Stimulated activated CD8-positive, alpha-beta memory T cell treated with anti-CD3 and anti-CD28 coated beads, Interleukin-4, amount 100 ng/mL, for 48 hours (primary cell): ENCODE measurements at places on chromosomes 4 and X.
A peak's percentile ranks its signal among the peaks of the same experiment; 100 is the strongest.

DNA sequence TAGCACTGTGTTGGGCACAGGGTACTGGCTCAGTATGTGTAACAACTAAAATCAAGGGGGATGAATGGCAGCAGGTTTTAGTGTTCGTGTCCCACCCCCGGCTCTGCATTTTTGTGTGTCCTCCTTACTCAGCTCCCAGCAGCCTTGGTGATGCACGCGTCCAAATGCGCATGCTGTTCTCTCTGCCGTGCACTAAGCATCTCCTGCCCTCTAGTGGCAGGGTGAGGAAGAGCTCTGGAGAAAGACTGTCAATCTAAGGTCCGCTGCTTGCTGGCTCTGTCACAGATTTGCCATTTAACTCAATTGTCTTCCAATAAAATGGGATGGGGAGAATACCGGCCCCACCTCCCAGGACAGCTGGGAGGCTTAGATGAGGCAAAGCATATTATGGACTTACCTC, 61.4 kb downstream of the WFS1 start:
- DNase-seq = peak; percentile 48

GRCh38 chrX:130825525-130825924, 77.5 kb downstream of the ENOX2 start:
- no peak for DNase-seq

GRCh38 chr4:38752941-38753806, 29.6 kb downstream of the TLR10 start:
- no peak for DNase-seq

DNA sequence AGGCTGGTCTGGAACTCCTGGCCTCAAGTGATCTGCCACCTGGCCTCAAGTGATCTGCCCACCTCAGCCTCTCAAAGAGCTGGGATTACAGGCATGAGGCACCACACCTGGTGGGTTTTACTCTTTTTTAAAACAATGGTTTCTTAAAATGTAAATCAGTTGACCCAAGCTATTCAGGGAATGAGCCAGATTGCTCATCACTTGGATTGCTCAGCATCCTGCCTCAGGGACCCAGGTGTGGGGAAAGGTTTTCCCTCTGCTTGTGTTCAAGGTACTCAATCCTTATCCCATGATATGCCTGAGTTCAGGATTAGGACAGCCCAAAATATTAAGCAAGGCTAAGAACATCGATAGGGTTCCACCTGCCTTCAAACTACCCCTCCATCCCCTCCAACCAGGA, 67.4 kb downstream of the CHRNA9 start:
- no peak for DNase-seq

- DNase-seq = no peak
These were observed 1477.2 kb upstream of the TENM3 start for GRCh38 chr4:180766045-180766444.

DNA sequence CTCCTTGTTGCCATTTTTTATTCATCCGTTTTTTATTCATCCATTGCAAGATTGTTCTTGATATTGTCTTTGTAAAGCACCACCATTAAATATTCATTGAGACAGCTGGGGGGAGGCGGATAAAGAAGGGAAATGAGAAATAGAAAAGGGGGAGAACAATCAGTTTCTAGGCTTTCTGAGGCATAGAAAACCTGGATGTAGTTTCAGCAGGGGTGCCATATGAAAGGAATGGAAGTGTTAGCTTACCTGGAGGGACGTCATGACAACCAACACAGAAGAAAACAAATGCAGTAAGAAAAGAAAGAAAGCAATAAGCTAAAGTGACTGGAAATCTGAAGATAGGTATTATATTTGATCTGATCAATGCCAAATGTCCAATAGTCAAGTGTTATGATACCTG, 276.1 kb downstream of the GASK1B start:
- no peak for DNase-seq

GRCh38 chr4:47251348-47252135, 212.0 kb downstream of the COMMD8 start:
- DNase-seq = no peak

- no peak for DNase-seq
These were observed 108.3 kb upstream of the ARSJ start for GRCh38 chr4:114087596-114088230.

DNA sequence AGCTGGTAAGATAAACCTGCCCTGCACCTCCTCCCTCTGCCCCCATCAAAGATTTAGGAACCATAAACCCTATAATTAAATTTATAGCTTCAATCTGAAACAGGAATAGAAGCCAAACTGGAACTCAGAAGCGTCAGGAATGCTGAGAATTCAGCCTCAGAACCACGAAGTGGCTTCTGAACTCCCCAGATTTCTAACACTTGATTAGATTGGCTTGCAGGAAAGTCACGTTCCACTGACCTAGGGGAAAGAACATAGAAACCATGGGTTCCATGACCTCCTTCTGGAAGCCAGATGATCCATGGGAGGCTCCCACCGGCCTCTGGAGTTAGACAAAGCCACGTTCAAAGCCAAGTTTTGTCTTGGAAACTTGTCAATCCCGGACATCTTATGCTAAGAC, 356.5 kb downstream of the MID1IP1 start:
- no peak for DNase-seq

DNA sequence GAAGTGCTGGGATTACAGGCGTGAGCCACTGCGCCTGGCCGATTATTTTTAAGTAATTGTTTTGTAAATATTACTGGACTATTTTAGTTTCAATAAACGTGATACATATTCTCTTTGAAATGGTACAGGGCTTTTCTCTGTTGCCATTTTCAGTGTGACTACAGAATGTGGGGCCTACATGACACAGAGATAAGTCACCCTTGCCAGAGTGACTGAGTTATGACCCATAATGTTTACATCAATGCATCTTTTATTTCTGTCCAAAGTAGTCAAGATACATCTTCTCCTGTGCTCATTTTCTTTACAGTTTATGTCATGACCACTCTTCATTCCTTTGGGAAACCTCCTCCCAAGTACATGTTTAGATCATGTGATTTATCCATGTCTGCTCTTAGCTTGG, 88.3 kb upstream of the GC start:
- DNase-seq = no peak

- no peak for DNase-seq
These were observed 36.3 kb upstream of the GRPR start for GRCh38 chrX:16087076-16087475.

DNA sequence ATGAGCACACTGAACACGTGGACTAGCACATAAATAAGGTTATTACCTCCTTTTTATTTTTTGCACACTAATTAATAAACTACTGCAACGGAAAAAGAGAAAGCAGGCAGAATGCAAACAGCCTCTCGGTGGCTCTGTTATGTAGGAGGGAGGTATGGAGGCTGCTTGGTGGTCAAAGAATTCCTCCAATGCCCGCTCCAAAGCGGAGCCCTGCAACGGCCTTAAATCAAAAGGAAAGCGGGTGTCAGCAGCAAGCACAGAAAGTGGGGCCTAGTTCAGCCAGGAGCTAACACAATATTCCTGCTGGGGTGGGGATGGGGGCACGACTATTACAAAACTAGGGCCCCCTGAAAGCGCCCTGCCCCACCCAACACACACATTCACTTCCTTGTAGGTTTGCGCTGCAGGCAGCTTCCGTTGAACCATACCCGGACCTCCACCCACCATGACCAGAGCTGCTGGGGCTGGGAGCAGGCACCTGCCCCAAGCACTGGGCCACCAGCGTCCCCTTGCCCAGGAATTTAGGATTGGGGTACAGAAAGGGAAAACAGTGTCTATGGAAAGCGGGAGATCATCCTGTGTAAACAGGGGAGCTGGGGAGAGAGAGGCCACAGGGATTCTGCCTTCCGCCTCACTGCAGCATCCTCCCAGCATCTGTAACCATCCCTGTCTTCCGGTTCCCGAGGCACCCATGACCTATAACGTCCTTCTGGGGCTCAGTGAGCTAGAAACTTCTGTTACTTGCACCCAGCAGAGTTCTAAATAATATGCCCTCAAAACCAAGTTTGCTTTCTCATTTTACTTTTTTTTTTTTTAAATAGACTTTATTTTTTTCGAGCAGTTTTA, 57.1 kb upstream of the DDX3X start:
- no peak for DNase-seq

- no peak for DNase-seq
These were observed 49.2 kb downstream of the GPC4 start for GRCh38 chrX:133365871-133366611.

GRCh38 chr4:128863312-128864075, 54.0 kb downstream of the JADE1 start:
- peak; percentile 79 for DNase-seq

GRCh38 chr4:158159718-158160094, 13.1 kb downstream of the GASK1B start:
- no peak for DNase-seq

DNA sequence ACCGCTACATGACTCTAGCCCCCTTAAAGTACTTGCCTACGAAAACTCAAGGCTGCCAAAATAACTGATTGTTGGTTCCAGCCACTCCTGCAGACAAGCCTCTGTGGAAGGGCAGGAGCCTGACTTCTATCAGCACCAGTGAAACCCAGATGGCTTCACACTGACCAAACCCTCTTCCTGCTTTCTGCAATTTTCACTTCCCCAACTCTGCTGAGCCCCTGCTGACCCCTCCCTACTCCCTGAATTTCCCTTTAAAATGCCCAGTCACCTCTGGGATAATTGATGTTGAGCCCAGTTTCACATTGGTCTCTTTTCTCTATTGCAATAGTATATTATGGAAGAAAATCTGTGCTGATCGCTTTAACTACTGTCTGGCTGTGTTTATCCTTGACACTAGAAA, 61.6 kb upstream of the STS start:
- DNase-seq = no peak

GRCh38 chrX:30513284-30513683, 64.3 kb downstream of the TASL start:
- DNase-seq = no peak

DNA sequence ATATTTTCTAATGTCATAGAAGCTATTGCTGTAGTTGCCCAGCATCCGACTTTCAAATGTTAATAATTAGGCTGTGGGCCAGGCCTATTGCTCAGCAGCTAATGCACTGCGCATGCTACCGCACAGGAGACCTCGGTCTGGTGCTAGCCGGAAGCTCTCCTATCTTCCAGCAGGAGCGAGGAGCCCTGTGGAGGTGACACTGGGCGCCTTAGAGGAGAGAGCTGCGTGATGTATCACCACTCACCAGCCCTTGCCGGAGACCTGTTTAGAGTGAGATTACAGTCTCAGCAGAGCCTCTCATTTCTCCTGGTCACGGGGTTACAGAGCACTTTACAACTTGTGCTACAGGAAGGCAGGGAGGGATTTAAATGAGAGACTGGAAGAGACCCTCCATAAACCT, 31.1 kb upstream of the MID1IP1 start:
- DNase-seq = no peak

- no peak for DNase-seq
These were observed 333.8 kb upstream of the PCDH7 start for GRCh38 chr4:30386266-30386895.

GRCh38 chrX:136304493-136304892, 3.7 kb downstream of the ADGRG4 start:
- no peak for DNase-seq

GRCh38 chrX:1449036-1449822, 3.5 kb downstream of the ASMTL start:
- peak; percentile 19 for DNase-seq

DNA sequence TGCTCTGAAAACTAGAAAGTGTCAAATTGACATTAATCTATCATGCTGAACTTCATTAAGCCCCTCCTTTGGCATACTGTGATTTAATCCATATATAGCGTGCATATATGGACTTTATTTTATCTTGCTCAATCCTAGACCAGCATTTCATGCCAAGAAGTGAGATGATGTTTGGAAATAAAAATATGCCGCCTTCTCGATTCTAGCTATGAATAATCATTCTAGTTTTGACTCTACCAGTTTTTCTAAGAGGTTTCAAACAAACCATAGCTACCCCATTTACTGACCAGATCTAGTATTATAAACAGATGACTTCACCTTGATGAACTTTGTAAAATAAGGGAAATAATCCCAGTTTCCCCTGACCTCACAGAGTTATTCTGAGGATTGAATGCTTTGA, 95.0 kb downstream of the ARX start:
- no peak for DNase-seq

GRCh38 chr4:152327606-152328453, 208.1 kb downstream of the FBXW7 start:
- DNase-seq = no peak

- DNase-seq = no peak
These were observed 225.1 kb upstream of the GPC4 start for GRCh38 chrX:133640161-133641015.

- no peak for DNase-seq
These were observed 442.9 kb downstream of the TLL1 start for GRCh38 chr4:166315721-166316467.

- no peak for DNase-seq
These were observed 42.3 kb downstream of the NXT2 start for GRCh38 chrX:109578916-109579315.

DNA sequence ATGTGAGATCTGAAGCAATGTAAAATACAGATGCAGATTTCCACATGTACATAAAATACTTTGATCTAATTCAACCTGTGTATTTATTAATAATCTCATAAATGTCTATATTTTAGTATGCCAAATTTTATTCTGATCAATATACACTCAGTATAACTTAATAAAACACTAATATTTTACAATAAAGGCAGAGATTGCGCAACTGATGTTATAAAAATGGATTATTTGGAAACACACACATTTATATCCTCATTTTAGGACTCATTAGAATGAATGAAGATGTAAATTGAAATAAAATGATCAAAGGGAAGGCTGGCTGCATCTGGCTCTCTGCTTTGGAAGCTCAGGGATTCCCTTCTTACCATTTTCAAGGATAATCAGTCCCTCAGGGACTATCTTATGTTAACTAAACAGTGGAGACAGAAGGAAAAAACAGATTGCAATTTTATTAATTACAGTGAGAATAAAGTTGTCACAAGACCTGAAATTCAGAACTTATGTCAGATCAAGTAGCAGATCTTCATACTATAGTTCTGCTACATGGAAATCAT, 900.9 kb upstream of the EPHA5 start:
- DNase-seq = no peak

GRCh38 chrX:88886908-88887307, 139.9 kb downstream of the CPXCR1 start:
- no peak for DNase-seq

GRCh38 chrX:137166591-137166990, 132.8 kb upstream of the GPR101 start:
- DNase-seq = peak; percentile 37

DNA sequence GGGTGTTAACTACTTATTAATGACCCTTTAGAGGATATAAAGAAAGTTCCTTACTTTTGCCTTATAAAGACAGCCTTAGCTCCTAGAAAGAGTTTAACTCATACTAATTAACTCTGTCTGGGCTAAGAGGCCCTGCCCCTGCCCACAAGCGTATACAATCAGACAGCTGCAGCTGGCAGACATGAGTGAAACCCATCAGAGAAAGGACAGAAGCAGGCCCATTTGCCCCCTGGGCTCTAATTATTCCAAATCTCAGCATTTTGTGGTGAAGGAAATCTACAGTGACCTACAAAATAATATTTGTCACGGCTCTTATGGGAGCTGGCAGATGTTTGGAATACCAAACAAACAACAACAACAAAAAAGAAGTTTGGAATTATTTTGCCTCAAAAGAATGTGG, 71.8 kb downstream of the CHRDL1 start:
- DNase-seq = no peak

GRCh38 chr4:108008721-108009120, 19.0 kb downstream of the HADH start:
- DNase-seq = no peak
